ENCODE measurements at places on chromosomes 3 and 15.

DNA sequence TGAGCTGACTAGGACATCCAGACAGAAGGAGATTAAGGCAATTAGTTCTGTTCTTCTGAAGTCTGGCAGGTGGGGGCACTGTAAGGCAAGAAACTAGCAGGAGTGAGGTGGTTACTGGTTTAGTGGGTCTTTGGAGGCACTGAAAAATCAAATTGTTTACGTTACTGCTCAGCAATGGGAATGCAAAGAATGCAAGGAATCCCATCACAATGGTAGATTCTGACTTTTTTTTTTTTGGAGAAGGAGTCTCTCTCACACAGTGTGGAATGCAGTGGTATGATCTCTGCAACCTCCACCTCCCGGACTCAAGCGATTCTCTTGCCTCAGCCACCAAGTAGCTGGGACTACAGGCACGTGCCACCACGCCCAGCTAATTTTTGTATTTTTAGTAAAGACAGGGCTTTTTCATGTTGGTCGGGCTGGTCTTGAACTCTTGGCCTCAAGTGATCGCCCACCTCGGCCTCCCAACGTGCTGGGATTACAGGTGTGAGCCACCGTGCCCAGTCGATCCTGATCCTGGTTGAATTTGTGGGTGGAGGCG lies 16.4 kb downstream of the FAM107A start:
- DNase-seq, result no peak

- no peak for DNase-seq
Measured at GRCh38 chr3:172651936-172652625, 58.8 kb downstream of the NCEH1 start.

DNA sequence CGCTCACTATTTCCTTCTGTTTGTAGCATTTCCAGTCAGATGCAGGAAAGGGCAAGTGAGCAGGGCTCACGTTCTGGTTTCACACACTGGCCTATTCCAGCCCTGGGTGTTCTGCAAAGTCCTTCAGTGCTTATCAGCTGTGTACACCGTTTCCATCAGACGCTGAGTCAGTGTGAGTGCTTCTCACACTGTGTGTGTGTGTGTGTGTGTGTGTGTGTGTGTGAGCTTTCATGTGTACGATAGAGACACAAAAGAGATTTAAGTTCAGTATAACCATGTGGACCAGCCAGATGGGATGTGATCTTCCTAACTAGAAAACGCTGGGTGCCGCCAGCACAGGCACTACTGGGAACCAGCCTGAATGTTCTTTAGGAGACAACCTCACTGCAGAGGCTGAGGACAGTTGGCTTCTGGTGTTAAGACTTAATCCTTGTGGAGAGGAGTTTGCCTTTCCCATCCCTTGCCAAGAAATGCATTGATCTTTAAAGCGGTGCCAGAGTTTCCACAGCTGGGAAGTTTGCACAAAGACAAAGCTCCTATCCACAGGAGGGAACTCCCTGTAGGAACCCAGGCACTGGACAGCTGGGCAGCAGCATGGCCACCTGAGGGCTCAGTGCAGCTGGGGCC lies 3.9 kb upstream of the CHSY1 start:
- no peak for DNase-seq

- no peak for DNase-seq
Measured at GRCh38 chr15:99050328-99050980, 42.9 kb upstream of the PGPEP1L start.

- peak; percentile 46 for DNase-seq
Measured at GRCh38 chr3:9600597-9600996, 47.0 kb upstream of the LHFPL4 start.

- no peak for DNase-seq
Measured at GRCh38 chr3:176964661-176965060, 232.6 kb downstream of the TBL1XR1 start.

- no peak for DNase-seq
Measured at GRCh38 chr15:83199288-83199687, 8.3 kb downstream of the HDGFL3 start.

- peak; percentile 87 for DNase-seq
Measured at GRCh38 chr3:188090620-188091309, 63.2 kb upstream of the LPP start.

GRCh38 chr3:128307029-128307633 lies 153.8 kb downstream of the EEFSEC start:
- DNase-seq, result no peak

DNA sequence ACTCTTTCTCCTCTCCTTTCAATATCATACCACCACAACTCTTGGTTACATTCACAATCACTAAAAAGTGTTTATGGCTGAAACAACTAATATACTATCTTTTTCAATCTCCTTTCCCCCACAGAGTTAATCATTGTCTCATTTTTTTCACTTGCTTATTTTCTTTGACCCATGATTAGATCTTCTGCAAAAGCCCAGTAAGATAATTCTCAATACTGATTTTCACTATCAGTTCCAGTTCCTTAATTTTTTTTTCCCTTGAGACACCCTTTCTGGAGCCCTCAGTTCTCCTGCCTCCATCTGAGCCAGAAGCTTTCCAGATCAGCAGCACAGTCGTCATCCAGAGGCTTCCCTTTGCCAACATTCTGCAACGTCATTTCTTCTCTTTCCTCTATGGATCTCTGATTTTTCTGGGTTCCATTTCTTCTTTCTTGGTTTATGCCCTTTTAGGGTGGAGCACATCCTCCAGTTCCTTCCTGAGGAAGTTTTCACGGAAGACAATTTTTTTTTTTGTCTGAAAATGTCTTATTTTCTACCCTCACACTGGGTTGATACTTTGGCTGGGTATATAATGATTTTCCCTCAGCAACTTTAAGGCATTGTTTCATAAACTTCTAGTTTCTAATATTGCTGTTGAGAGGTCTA lies 88.7 kb upstream of the C15orf39 start:
- DNase-seq, result no peak

All from NCI-H345 (cell line).